ENCODE measurements at places on chromosomes 11 and 22.

DNA sequence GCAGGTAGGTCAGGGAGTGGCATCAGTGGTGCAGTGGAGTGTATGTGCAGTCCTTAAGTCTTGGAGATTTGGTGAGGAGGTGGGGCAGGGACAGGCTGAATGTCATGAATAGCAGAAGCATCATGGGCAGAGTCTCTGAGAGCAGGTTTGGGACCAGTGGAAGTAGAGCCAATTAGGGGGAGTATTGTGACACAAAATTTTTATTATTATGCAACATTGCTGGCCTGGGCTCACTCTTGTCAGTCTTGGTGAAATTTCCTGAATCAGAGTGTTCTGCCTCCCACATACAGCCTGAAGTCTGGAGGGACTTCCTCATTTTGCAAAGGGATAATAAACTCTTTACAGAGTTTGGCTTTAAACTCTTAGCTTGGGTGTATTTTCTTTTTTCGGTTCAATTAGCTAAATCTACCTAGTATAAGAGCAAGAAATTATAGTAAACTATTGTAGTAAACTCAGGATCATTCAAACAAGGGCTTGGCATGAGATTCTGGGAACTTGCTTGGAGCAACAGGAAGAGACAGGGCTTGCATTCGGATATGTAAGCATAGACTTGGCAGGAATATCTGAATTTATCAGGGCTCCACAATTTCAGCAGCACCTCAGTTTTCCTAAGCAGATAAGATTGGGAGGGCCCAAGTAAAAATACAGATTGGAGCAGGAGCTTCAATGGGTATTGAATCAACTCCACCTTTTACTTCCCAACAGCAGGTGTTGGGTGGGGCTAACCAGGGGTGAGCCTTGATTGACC, 67.7 kb downstream of the FDX1 start:
- DNase-seq = no peak

- peak; percentile 55 for DNase-seq
Measured at GRCh38 chr11:116276051-116277044, 496.4 kb downstream of the BUD13 start.

DNA sequence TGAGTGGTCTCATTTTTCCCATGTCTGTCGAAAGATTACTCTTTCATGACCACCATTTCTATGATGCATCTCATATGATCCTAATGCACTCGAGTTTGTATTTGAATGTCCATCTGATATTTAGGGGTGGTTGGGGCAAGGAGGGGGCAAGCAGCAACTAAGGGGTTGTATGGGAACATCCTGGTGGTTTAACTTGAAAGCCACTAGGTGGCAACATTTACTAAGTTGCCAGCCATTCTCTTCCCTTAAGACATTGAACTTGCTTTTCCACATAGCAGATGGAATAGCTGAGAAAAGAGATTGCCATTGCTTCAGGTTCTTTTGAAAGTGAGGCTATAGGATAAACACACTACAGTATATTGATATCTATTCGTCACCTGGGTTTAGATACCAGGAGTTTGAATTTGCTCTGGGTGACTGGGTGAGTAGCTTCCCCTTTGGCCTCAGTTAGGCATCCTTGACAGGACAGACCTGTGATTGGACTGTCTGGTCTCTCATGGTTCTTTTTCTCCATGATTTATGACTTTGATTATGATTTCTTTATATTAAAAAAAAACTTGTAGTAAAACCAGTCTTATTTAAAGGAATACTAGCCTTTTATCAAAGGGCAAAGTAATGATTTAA, 32.4 kb downstream of the NF2 start:
- no peak for DNase-seq

DNA sequence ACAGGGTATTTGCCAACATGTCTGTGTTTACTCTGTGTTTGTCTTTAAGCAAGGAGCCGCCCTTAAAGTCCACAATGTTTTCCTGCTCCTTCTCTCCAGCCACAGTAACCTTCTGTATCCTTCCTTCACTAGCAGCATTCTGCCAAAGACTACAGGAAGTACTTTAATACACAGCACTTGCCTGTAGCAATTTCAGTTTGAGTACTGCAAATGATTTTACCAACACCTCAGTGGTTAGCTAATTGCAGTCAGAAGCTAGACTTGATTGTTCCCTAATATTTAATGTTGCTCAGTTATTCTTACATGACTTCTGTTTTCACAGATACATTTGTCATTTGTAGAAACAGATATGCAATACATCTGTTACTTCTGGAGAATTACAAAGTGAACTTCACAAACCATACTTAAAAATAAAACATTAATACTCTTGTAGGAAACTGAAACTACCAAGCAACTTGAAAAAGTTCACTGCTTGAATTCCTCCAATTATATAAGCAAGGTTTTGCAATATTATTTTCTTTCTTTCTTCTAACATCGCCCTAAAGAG, 69.1 kb downstream of the FCHSD2 start:
- DNase-seq = no peak

DNA sequence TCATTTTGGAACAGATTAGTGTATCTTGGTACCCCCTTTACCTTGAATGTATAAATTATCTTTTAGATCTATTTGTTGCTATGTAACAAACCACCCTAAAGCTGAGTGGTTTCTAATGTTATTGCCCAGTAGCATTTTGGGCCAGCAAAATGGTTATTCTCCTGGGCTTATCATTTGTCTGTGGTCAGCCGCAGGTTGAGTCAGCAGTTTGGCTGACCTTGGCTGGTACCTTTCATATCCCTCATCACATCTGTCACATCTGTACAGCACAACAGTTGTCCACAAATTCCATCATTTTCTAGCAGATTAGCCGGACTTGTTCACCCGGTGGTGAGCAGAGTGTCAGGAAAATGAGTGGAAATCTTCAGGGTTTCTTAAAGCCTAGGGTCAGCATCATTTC, 588.5 kb upstream of the ARHGAP42 start:
- DNase-seq = no peak

DNA sequence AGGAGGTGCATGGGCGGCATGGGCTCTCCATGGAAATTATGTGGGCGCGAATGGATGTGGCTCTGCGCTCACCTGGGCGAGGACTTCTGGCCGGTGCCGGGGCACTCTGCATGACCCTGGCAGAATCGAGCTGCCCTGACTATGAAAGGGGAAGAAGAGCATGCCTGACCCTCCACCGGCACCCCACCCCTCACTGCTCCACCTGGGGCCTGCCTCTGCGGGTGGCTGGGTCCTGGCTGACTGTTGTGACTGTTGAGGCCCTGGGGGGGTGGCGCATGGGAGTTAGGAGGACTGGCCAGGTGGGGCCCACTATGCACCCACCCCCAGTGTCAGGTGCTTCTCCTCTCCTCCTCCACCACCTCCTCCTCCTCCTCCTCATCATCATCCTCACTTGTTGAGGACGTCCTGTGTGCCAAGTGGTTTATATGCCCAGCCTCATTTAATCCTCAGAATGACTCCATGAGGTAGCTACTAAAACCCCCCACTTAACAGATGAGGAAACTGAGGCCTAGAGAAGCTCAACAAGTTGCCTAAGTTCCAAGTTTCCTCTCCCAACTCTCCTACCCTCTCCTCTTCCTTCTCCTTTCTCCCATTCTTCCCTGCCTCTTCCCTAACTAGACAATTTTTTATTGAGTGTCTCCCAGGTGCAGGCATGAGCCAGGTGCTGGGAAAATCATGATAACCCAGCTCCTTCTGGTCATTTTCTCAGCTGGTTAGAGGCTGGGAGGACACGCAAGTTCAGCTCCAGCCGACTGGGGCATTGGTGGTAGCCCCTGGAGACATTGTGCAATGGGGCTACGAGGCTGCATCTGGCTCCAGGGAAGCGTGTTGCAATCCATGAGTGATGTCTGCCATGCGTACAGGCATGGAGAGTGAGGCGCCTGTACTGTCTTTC, 2.3 kb downstream of the MYEOV start:
- DNase-seq = no peak

DNA sequence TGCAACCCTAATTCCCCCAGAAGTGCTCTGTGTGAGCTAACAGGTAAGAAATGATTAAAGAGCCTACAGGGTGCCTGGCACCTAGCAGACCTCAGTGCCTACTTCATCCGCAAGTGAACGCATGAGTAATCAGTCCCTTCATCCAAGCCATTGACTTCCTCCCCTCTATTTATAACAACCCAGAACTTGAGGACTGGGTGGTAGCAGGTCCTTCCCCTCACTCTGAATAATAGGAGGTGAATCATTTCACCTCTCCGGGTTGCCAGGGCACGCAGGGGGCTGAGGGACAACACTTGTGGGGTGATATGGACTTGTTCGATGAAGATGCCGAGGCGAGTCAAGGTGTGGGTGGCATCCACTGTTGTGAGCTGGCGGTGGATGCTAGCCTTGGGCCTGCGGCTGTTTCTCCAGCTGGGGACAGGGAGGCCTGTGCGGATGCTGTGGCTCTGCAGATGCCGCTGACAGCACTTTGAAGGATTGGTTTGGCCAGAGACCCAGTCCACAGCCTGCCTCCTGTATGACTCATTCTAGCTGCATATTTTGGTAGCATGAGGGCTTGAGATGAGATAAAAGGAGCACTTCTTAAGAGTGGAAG, 11.7 kb upstream of the SORL1-AS1 start:
- DNase-seq = no peak

- no peak for DNase-seq
Measured at GRCh38 chr11:56917708-56918400, 70.9 kb upstream of the OR5AK2 start.

- peak; percentile 74 for DNase-seq
Measured at GRCh38 chr11:36010010-36010740, 66.3 kb downstream of the LDLRAD3 start.

DNA sequence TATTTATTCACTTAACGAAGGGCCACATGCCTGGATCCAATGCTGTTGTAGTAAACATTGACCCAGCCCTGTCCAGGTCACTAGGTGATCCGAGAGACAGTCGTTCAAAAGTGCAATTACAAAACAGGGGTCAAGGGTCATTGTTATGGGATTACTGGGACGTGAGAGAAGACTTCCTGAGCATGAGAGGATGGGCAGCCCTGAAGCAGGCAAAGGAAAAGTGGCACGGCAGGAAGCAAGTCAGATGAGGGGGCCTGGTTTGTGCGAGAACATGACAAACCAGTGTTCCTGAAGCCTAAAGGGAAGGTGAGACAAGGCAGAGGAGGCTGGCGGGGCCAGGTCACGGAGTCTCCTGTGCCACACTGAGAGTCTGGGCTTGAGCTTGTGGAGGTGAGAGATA, 15.8 kb upstream of the MMP20 start:
- DNase-seq = no peak

- DNase-seq = no peak
Measured at GRCh38 chr11:123576501-123576900, 77.9 kb downstream of the SCN3B start.

DNA sequence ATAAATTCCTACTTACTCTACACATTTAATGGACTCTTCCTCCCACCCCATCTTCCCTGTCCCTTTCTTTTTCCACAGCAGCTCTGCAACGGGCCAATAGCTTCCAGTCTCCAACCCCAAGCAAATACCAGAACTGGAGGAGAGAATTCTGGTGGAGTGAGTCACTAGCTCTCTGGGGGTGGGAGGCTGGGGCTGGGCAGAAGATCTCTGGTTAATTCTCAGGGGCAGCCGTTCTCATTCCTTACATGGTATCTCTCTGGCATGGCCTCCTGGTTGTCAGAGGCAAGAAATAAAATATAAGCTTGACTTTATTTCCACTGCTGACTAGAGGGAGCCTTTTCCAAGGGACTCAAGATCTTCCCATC, 90.4 kb upstream of the PARVA start:
- DNase-seq = no peak

DNA sequence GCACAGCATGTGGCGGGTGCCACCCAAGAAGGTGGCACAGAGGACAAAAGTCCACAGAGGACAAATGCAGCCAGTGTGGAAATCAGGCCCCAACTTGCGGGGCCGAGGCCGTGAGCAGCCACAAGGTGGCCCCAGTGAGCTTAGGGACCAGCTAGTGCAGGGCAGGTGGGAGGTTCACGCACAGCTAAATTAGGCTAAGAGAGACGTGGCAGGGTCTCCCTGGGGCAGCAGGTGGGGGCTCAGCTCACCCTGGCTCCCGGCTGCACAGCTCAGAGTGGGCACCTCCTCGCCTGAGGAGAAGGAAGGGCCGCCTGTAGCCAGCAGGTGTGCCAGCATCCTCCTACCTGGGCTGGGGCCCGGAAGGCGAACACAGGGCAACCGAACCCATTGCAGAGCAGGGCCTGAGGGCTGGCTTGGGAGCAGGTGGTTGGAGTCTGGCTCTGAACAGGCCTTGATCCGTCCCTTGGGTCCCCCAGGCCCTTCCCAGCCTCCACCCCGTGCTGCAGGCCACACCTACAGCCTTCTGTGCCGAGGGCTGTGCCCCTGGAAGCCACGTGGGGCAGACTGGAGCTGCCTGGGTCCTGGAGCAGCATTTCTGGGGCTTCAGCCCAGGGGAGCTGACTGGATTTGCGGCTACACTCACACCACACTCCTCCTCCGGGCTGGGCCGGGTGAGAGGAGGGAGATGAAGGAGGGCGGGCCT, 26.1 kb upstream of the CELSR1 start:
- DNase-seq = peak; percentile 64

DNA sequence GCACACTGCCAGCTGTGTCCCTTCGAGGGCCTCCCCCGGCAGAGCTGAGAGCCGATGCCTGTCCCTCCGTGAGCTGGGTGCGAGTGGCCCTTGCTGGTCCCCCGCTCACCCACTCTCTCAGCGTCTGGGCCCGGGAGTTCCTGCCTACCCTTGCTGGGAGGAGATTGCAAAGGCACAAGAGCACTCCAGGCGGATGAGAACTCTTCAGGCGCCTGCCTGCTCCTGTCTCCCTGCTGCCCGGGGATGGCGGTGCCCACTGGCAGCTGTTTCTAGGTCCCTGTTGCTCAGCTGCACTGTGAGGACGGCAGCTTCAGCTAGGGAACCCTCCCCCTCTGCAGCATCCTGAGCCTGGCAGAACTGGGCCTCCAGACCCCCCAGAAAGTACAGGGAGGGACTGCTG, 61.1 kb downstream of the FLRT1 start:
- DNase-seq = no peak

Measured in muscle of arm (tissue), 14 donors.